ENCODE measurements at places on chromosomes 2 and 18.

DNA sequence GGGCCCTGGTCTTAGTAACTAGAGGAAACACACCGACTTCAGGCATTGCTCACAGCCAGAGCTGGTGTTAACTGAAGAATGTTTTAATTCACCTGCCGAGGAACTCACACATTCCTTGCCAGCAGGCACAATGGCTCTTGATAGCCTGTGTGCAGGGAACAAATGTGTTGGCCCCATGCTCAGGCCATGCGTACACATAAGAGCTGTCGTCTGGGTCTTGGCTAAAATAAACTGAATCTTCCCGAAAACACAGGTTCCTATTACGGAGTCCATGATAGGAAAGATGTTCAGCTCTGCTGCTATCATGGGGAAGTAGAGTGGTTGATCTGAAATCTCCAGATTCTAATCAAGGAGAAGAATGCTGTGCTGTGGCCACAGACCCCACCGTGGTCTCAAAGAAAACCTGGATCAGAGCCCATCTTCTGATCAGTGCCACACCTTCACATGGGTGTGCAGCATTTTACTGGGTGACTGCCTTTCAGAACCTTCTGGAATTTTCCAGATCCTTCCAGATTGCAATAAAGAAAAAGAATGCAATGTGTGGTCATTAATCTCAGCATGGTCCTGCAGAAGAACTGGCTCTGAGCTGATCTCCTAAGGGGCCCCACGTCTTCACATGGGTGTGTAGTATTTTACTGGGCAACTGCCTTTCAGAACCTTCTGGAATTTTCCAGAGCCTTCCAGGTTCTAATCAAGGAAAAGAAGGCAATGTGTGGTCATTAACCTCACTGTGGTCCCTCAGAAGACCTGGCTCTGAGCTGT, 17.2 kb downstream of the MBP start:
- no peak for DNase-seq

DNA sequence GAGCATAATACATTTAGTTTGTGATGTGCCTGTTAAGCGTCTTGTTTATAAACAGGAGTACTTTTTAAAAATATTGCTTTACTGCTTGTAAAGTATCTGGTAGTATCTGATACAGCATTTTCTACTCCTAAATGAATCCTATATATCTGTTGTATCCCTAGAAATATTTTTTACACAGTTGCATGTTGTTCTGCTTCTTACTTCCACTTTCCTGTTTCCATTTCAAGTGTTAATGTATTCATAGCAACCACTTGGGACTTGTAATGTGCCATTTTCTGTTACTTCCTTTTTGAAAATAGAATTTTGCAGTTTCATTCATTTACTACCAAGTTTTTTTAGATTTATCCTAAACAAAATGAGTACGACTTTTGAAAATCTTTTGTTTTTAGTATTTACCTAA, 24.9 kb downstream of the CCNT2 start:
- DNase-seq: peak; percentile 80

GRCh38 chr2:77005522-77005921, 516.7 kb downstream of the LRRTM4 start:
- DNase-seq: no peak

GRCh38 chr2:74554820-74555531, 456 bp downstream of the DOK1 start:
- DNase-seq: peak; percentile 44

GRCh38 chr2:218970894-218971293, 11.4 kb downstream of the CDK5R2 start:
- no peak for DNase-seq

DNA sequence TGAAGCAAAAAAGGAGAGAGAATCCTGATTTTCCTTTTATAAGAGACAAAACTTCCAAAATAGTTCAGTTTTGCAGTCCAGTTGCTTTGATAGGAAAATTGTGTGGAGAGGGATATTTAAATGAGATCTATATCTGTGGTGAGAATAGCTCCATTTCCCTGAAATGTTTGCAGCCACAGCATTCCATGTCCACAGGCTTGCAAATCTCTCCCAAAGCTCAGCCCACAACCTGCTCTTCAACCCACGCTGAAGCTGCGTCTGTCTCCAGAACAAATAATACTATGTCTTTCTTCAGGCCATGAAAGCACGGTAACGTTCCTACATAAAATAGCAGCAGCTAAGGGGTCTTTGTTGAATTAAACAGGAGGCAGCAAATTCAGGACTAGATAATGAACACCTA, 31.8 kb downstream of the TMEM17 start:
- no peak for DNase-seq

All from inflammatory macrophage treated with lipopolysaccharide for 4 hours (primary cell).